ENCODE measurements at places on chromosomes 7 and 10. TPM values are rescaled to one million over a fixed set of nuclear protein-coding genes. Genes with fewer than 3 reads are reported as not detected.

Gene GPER1
- polyA plus RNA-seq, result not detected

- H3K4me1 ChIP-seq, result peaks cover 26% of the 10 kb centered on the region
- H3K27me3 ChIP-seq, result no peaks in the 10 kb centered on the region
- no peaks in the 10 kb centered on the region for H3K36me3 ChIP-seq
- DNase-seq, result no peak
Observed at GRCh38 chr10:114078346-114078745, 34.7 kb downstream of the ADRB1 start.

- DNase-seq, result no peak
- no peak overlapping the region for H3K27ac ChIP-seq
- H3K4me3 ChIP-seq, result no peak overlapping the region
- no peaks in the 10 kb centered on the region for H3K36me3 ChIP-seq
Observed at GRCh38 chr7:47031786-47032535, 550.0 kb downstream of the TNS3 start.

GRCh38 chr7:151687523-151688235 is 168.0 kb upstream of the RHEB start:
- no peaks in the 10 kb centered on the region for H3K4me1 ChIP-seq
- no peaks in the 10 kb centered on the region for H3K27me3 ChIP-seq
- H3K4me3 ChIP-seq, result no peak overlapping the region
- no peak for DNase-seq
- H3K36me3 ChIP-seq, result peaks cover 6% of the 10 kb centered on the region

DNA sequence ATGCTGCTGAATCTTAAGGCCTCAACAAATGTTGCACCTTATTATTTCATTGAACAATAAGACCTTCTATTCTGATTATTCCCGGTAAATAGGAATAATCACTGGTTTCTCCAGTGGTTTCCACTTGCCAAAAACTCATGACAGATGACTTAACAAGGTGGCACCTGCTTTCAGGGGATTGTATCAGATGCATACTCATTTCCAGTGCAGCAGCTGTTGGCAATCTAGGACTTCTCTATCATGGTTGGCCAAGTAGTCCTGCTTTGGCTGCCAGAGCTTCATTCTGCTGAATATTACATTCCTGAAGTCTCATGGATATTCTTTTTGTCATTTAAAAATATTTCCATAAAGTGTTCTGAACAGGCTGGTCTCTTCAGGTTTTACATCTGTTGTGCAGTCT is 193.3 kb downstream of the ADK start:
- no peaks in the 10 kb centered on the region for H3K27me3 ChIP-seq
- DNase-seq, result no peak
- H3K4me1 ChIP-seq, result peaks cover 3% of the 10 kb centered on the region
- H3K27ac ChIP-seq, result peak overlapping the region; percentile 3
- H3K4me3 ChIP-seq, result no peak overlapping the region
- H3K36me3 ChIP-seq, result peaks cover 23% of the 10 kb centered on the region
